Stimulated activated naive CD8-positive, alpha-beta T cell treated with anti-CD3 and anti-CD28 coated beads, Interleukin-15, amount 100 ng/mL, for 72 hours (primary cell): ENCODE measurements at places on chromosomes 1 and 21.

DNA sequence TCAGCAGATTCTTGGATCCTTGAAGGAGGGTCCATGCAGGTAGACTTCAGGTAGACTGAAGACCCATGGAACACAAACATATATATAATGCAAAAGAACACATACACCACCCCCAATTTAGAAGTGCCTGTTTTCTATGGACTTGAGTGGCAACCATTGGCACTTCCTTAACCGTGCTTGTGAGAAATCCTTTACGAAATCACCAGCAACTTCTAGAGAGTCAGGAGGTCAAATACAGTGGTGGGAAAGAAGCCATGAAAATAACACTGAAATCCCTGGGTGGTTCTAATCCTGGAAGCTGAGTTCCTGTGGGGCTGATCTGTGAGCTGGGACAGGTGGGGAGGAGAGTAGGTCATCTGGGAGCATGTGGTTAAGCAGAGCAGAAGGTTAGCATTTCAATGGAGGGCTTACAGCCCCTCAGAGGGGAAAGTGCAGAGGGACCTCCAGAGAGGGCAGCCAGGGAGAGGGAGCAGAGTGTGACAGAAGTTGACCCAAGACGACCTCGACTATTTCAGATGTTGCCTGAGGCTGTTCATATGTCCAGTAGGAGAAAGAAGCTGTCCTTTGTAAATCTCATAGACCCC, 13.0 kb upstream of the IL10 start:
- DNase-seq, result no peak

GRCh38 chr1:66532798-66533783, 862 bp upstream of the SGIP1 start:
- DNase-seq, result peak; percentile 7

DNA sequence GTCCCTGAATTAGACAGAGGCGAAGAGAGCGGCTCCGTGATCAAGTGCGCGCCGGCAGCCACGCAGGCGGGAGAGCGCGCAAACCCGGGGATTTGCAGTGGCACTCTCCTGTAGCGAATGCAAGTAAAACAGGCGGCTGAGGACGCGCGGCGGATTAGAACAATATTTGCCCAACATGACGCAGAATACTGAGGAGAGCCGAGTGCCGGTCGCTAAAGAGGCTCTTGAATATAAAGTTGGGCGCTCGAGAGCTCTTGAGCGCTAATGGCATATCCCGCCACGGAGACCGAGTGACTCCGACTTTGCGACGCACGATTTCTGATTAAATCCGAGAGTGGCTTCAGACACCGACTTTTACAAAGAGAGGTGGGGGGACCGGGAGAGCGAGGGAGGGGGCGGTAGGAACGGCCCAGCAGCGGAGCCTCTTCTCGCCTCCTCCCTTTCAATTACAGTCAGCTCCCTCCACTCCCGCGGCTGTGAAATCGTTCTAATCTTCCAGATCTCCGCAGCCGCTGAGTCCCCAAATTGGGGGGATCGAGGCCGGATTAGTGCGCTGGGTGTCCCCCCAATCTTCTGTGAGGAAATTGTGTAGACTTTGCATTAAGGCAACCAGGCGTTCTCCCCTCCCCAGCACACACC, 2.3 kb downstream of the PAX7 start:
- DNase-seq, result no peak

GRCh38 chr1:178660461-178660860, 64.6 kb upstream of the RALGPS2 start:
- DNase-seq, result no peak

DNA sequence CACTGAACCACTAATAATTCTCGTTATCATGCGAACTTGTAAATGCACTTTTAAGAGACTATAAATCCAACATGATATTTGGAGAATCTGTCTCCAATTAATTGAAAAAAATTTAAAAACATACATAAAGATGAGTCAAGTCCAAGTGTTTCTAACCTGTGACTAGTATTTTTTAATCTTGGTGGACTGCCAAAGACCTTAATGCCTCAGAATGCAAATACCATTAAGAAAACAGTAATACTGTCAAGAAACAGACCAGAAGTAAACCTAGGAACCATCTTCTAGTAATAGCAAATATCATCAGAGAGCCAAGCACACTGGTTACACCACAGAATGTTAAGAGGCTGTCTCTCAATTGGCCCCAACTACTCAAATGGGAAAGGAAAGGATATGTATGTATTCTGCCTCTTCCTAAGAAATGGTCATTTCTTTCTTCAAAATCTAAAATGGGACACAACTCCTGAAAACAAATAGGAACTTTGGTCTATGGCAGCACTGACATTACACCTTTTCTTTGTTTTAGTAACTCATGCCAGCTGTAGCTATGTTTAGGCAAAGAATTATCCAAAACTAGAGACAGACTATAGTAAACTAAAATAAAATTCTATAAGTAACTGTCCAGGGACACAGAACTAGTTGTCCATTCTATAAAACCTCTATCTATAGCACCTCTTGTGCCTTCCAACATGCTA, 15.8 kb downstream of the SCYL3 start:
- DNase-seq, result no peak
